ENCODE measurements at places on chromosomes 3 and 15.

DNA sequence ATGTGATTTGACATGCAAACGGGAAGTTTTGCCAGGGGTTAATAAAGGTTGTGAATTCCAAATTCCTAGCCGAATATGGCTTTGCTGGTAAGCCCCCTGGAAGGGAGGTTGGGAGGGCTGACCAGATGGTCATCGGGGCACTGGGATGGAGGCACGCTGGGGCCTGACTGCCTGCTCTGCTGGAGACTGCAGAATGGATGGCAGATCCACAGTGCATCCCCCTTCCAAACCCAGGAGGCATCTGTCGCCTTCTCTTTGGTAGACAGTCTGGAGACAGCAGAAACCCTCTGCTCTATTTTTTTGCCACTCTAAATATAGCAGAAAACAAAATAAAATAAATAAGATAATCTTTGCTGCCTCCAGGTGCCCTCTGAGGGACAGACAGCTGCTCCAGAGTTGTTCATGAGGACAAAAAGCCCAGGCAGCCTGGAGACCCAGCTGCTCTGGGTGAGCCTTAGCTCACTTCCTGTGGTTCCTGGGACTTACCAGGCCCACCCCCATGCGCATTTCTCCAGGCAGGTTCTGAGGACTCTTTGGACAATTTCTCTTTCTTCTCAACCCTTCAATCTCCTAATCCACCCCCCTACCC is 6.1 kb upstream of the SPTBN5 start:
- no peak for DNase-seq

DNA sequence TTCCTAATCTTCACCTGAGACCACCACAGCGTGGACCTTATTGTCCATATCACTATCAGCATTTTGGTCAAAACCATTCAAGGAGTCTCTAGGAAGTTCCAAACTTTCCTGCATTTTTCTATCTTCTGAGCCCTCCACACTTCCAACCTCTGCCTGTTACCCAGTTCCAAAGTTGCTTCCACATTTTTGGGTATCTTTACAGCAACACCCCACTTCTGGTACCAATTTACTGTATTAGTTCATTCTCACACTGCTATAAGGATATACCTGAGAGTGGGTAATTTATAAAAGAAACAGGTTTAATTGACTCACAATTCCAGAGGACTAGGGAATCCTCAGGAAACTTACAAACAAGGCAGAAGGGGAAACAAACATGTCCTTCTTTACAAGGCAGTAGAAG is 103.3 kb upstream of the CBLB start:
- DNase-seq: no peak

DNA sequence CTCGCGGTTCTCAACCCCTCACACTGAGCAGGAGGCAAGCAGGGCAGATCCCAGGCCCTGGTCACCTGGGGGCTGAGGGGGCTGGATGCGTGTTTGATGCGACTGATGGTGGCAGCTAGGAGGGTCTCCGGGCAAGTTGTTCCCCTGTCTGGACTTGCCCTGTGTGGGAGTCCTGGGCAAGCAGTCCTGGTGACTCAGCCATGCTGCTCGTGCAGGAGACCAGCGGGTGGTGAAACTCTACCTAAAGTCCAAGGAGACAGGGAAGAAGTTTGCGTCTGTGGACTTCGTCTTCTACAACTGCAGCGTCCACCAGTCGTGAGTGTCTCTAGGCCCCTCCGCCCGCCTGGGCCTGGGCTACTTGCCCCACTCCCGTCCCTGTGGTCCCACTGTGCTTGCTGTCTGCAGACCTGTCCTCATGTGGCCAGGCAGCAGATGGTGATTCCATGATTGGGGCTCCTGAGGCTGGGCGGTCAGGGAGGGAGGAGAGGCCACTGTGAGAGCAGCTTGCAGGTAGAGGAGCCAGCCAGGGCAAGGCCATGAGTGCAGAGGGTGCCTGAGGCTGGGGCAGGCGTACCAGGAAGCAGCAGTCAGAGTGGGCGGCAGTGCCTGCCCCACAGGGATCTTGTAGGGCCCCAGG is 23.1 kb downstream of the PLXNA1 start:
- no peak for DNase-seq

DNA sequence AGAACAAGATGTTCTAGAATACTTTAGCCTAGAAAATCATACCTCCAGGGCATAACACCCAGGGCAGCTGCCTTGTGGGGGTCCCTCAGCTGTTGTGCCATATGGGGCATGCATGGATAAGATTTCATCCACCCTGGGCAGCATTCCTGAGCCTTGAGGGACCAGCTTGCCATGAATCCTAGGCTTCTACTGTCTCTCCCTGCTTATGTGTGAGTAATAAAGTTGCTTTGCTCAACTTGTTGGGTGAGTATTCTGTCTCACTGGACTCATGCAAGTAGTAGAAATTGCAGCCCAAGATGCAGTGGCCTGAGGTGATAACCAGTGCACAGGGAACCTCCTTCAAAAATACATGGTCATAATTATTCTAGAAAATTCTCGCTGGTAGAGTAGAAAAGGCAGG is 52.1 kb upstream of the EPHB1 start:
- no peak for DNase-seq

- DNase-seq: no peak
Observed at GRCh38 chr3:127124120-127124519, 68.8 kb upstream of the PRR23E start.

DNA sequence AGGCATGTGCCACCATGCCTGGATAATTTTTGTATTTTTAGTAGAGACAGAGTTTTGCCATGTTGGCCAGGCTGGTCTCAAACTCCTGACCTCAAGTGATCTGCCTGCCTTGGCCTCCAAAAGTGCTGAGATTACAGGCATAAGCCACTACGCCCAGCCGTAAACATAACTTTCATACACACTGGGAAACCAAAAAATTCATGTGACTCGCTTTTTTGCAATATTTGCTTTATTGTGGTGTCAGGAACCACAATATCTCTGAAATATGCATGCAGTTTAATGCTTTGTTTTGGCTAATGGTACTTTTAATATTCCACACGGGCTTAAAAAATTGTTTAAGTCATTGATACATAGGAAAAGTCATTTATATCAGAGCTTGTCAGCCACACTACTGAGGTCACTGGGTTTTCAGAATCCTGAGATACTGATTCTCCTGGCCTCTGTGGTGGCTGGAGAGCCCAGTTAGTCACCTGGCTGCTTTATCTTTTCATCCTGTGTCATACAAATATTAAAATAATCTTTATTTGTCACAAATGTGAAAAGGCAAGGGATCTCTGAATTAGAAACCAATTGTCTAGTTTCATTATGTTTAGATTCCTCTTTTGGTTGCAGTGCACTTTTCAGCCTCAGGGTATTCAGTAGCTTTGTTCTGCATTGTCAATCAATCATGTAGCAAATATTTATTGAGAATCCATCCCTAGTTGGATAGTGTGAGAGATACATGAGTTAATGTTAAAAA is 10.0 kb downstream of the TMEM62 start:
- DNase-seq: no peak

DNA sequence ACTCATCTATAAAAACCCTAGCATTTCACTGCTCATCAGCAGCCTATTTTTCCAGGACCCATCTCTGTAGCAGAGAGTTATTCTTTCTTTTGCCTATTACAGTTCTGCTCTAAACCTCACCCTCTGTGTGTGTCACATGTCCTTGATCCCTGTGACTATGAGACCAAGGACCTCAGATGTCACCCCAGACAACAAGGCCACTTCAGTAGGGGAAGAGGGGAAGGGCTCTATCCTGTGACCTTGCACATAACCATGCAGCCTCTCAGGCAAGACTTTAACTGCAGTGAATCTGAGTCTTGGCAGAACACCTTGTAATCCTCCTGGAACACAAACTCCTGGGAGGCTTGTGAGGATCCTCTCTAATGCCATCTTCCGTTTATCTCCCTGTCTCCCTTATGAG is 4.4 kb upstream of the ZNF589 start:
- DNase-seq: no peak

DNA sequence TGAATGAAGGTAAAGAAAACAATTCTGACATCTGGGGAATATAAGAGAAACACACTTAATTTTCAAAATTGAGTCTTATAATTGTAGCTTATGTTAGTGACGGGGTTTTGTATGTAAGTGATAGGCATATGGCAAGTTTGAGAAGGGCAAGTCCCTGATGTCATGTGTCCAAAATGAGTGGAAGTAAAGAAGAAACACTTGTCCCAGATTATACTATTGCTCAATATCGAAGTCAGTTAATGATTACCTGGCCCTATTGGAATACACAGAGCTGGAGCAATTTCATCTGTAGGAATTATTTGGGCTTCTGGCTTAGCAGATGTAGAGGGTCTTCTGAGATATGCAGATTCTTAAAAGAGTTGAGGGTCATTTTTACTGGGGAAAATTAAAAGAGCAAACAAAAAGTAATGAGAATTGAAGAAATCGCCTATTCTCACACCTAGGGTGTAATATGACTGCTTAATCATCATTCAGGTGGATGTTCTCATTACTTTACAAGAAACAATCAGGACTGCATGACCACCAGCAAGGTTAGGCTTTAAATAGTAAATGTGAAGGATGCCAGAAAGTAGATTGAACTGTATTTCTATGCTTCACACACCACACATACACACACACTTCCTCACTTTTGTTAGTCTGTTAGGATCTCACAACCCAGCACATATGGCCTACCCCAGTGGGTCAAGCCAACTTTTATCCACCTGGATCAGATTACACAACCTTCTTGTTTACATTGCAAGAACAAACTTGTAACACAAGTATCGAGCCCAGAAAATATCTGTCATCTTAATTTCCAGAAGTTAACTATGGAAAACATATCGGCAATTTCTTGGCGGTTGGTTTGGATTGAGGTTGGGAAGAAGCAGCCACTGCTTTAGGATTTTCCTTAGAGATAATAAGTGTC is 183.3 kb upstream of the LRRC3B start:
- DNase-seq: no peak

DNA sequence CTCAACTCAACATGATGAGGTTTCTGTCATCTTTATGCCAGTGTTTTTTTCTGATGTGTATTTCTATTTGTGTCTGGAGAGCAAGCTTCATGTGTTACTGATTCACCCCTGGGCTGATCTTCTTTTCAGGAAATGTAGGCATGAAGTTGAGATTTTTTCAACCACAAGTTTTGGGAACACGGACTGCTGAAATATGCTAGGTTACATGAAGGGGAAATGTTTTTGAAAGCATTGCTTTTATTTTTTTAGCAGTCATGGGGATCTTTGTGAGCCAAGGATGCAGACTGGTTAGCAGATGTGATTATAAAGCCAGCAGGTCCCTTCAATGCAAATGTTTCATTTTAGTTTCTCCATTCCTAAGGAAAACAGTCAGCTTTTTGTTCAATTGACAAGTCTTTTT is 219.3 kb upstream of the COL8A1 start:
- DNase-seq: no peak

DNA sequence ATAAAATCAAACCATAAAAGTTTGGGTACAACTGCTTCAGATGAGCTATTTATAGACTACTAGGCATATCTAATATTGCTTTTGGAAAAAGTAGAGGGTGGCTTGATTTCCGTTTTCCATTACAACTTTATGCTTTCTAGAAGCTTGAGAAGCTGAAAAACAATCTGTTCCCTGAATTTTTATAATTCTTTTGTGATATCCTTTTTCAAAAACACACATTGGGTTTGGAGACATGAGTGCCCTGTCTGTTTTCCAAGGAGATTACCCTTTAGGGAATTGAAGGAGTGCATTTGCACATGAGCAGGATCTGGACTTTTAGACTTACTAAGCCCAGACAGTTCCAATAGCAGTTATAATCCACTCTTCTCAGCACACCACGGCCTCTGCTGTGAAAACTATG is 49.5 kb upstream of the FILIP1L start:
- DNase-seq: no peak

GRCh38 chr3:43036621-43037423 is 57.7 kb downstream of the GASK1A start:
- DNase-seq: no peak

GRCh38 chr3:14374444-14374883 is 27.9 kb upstream of the SLC6A6 start:
- DNase-seq: no peak

DNA sequence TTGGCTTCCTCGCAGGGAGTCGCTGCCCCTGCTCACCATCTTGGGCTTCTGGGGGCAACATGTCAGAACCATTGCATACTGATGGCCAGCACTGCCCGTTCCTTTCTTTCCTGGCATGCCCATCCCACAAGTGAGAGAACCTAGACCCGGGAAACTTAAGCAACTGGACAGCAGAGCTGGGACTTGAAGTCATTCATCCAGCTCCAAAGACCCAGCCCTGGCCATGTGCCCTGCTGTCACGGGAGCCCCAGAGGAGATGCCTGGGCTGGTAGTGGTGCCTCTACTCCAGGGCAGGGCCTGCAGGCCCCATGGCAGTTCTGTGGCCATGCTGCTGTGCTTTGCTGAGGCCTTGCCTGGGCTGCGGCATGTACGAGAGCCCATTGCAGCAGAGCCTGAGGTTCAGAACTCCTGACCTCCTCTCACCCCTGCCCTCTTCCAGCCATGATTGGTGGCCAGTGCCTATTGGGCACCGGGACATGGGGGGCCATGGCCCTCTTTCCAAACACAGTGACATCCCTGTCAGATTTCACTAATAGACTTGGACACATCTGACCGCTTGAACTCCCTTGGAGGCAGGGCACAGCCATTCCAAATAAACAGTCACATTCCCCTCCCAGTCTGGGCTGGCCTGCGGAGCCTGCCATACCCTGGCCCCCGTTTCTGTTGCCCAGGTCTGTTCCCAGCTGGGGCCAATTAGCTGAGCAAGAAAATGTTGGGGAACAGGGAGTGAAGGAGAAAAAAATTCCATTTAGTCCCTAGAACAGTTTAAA is 115.9 kb downstream of the EEFSEC start:
- DNase-seq: no peak

- DNase-seq: no peak
Observed at GRCh38 chr3:6099458-6100075, 761.3 kb upstream of the GRM7 start.

GRCh38 chr15:36529296-36530011 is 50.0 kb upstream of the CDIN1 start:
- no peak for DNase-seq

DNA sequence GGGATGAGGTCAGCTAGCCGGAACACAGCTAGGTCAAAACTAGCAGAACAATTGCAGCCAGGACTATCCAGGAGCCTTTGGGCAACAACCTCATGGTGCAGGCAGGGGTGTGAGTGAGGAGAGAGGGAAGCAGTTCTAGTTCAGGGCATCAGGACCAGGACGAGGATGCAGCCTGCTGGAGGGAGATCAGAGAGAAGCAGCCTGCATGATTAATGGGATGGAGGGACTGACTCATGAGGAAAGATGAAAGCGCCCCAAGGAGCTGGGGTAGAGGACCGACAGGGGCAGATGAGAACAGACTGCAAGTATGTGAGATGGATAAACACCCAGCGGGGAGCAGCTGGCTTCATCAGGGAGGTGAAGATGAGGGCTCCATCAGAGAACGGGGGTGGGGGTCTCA is 37.9 kb upstream of the LRTM1 start:
- DNase-seq: no peak

- DNase-seq: no peak
Observed at GRCh38 chr15:64340355-64340754, 15.6 kb downstream of the CSNK1G1 start.

Data from activated naive CD4-positive, alpha-beta T cell treated with anti-CD3 and anti-CD28 coated beads, Interleukin-2, amount 50 U/mL, for 72 hours (primary cell).